ENCODE measurements at places on chromosomes 1 and 21.
A peak's percentile ranks its signal among the peaks of the same experiment; 100 is the strongest.

- no peak for DNase-seq
Measured at GRCh38 chr21:39599191-39599970, 13.4 kb upstream of the B3GALT5 start.

DNA sequence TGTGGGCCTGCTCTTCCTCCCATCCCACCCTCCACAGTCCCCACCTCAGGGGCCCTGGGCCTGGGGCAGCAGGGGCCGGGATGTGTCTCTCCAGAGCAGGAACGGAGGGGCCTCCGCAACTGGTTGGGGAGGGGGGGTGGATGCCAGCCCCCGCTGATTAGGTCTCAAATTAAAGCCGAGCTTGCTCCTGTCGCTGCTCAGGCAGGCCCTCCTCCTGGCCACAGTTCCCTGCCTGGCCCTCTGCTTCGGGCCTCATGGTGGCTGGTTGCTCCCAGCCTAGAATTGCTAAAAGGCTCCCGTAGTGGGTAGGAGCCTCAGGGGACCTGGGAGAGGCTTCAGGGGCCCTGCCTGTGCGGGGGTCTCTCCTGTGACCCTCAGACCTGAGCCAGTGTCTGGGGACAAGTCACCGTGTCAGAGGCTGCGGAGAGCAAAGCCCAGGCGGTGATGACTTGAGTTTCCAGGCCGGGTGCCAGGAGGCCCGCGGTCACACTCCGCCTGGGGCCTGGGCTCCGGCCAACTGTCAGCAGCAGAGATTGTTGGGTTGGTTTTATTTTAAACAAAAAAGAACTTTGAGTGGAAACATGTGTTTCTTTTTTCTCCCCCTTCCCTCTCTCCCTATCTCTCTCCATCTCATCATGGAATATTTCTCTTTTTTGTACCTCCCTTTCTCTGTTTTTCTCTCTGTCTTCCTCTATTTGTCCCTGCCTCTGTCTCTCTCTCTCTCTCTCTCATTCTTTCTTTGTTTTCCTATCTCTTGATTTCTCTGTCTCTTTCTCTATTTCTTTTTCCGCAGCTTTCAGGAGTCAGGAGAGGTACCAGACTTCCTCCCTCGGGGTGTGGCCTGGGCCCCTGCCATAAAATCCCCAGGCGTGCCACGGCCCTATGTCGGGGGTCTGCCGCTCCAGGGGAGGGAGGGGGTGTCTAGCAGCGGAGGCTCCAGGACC, 20.0 kb upstream of the EPHA2 start:
- DNase-seq: no peak

GRCh38 chr1:11645670-11646265, 8.5 kb downstream of the FBXO2 start:
- DNase-seq: peak; percentile 89

DNA sequence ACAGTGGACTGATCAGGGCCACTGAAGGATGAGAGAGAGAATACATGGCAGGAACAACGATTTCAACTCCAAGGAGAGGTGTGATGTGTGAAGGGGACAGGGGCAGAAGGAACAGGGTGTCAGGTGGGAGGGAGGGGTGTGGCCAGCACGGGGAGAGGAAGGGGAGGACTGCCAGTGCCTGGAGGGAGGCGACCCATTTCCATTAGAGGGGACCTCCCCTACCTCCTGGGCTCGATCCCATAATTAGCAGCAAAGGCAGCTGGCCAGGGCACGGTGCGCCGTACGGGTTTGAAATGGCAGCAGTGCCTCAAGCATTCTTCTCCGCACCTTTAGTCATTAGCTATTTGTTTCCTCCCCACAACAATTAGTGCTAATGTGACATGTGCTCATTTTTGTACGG, 22.7 kb downstream of the CRYAA start:
- DNase-seq: no peak

DNA sequence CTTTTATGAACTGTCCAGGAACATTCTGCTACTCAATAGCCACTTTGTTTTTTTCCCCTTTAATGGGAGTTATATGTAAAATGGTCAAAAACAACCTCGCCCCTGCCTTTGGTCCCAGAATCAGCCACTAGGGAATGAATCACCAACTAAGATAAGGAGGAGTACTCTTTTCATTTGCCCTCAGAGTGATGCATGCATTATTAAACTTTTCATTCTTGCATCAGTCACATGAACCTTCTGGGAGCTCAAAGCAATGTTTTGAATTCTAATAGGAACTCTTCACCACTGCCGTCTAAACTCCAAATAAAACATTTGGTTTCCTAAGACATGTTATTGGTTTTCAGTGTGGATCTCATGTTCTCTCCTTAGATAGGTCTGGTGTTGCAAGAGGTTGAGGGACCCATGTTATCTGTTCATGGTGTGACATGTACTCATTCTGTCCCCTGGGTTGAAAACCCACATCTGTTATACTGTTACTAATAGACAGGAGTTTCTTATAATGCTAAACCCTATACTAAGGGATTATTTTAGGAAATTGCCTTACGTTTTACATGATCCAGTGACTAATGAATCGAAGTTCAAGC, 17.8 kb upstream of the HSD17B7 start:
- no peak for DNase-seq

- DNase-seq: no peak
Measured at GRCh38 chr1:77539519-77540142, 142.8 kb downstream of the ZZZ3 start.

DNA sequence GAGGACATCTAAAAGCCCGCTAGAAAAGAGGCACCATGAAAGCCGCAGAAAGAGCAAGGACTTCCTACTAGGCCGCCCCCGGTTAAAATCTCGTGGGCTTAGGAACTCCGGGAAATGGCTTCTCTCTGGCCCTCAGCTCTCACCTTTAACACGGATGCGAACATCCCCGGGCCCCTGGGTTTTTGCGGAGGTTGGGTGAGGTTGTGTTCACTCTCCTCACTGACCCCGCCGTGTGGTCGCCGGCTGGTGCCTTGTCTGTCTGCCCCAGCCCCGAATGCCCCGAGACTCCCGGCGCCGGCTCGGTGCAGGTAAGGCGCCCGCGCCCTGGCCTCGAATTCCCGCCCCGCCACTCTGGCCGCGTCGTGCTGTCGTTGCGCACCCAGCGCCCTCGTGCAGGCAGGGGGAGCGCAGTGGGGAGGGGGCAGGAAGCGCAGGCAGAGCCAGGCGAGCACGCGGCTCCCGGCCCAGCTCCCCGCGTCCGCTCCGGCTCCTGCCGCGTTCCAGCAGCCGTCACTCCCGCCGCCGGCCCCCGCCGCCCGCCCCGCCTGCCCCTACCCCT, at the start of gene SHISAL2A:
Gene SHISAL2A, plus strand, starts transcription at position 437 of the 559 bp plus-strand sequence. CDS start 326 bp downstream, outside the sequence.
- DNase-seq: peak; percentile 84

DNA sequence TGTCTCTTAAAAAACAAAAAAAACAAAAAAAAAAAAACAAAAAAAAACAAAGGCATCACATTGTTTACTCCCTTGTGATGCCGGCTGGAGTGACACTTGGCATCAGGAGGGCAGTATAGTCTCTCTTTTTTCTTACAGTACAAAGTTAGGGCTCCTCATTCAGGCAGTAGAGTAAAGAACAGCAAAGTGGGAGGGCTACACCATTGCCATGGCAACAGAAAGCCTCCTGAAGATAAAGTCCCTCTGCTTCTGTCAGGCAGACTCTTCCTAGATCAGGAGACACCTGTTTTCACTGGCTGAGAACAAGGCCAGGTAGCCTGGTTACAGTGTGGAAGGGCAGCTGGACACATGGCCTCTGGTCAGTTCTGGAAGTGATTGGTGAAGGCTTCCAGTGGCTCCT, 41.3 kb upstream of the RAB3GAP2 start:
- DNase-seq: no peak

DNA sequence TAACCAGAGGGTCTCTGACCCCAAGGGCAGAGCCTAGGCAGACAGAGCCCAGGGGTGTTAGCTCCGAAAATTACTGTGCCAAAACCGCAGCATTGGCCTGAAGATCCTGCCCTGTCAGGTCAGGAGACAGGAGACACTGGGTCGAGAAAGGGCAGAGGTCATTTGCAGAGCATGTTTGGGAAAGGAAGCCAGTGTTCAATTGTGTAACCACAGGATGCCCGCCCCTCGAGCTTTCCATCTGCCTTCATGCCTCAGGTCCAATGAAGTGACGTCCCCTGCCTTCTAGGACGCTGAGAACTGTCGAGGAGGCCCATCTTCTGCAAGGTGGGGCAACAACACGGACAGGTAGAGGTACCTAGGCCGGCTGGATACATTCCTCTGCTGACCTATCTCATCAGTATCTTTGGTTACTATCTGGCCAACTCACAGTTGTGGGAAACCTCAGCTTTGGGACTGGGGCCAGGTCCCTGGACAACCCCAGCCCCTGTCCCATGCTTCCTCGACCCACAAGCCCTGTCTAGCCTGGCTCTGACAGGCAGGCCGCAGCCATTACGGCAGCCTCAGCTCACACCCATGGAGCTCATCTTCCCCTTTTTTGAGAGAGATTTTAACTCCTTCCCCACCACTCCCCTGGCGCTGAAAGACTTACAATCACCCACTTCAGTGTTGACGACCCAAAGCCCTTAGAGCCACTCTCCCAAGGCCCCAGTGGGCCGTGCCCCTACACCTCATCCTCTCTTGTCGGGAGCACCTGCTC, 1.3 kb downstream of the ARL8A start:
- peak; percentile 24 for DNase-seq

DNA sequence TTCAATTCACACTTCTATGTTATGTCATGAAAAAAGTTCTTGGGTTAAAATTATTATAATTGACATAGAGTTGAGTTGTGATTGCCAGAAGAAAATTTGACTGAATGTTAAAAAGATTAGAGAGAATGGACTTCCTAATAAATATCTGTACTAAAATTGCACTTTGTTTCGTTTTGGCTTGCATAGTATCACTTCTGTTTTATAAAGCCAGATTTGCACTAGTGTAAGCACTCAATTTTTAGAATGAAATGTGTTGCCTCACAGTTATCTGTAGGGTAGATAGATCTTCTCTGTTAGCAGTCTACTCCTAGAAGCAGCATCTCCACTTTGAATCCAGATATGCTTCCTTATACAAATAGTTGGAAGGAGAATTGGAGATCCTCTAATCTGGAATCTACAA, 95.2 kb upstream of the MPC2 start:
- no peak for DNase-seq

GRCh38 chr21:38831526-38832467, 26.1 kb downstream of the ETS2 start:
- no peak for DNase-seq

- no peak for DNase-seq
Measured at GRCh38 chr1:42450061-42450460, 5.8 kb downstream of the ZMYND12 start.

Data from CD4-positive, alpha-beta T cell treated with Interleukin-6 for 4 hours (primary cell).